ENCODE measurements at places on chromosomes 5 and 9.

DNA sequence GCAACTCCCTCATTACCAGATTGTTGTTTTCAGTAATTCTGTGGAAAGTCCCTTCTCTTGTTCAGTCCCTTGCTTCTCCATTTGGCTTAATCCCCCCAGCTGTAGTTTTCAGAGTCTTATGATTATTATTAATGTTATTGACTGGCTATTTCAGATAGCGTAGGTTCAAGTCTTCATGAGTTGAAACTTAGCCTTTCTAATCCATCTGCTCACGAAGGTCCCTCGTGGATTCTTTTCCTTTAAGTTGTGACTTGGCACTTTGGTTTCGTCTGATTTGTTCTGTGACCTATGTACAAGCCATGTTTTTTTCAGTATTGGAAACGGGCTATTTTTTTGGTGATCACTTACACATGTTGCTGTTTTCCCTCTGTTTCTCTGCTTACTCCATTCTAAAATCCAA is 260.3 kb downstream of the TMEM167A start:
- DNase-seq, result no peak

- DNase-seq, result no peak
Measured at GRCh38 chr5:69415584-69415958, 655 bp downstream of the MARVELD2 start.

- DNase-seq, result no peak
Measured at GRCh38 chr9:90059436-90059835, 454.6 kb downstream of the GADD45G start.

GRCh38 chr5:40549616-40550015 is 130.1 kb upstream of the PTGER4 start:
- no peak for DNase-seq

- no peak for DNase-seq
Measured at GRCh38 chr9:106886111-106887046, 23.4 kb downstream of the ZNF462 start.

- DNase-seq, result no peak
Measured at GRCh38 chr5:62385816-62386400, 17.8 kb downstream of the DIMT1 start.

- DNase-seq, result no peak
Measured at GRCh38 chr5:128673970-128674369, 135.9 kb upstream of the FBN2 start.

GRCh38 chr9:16329671-16330113 is 540.8 kb downstream of the BNC2 start:
- no peak for DNase-seq

DNA sequence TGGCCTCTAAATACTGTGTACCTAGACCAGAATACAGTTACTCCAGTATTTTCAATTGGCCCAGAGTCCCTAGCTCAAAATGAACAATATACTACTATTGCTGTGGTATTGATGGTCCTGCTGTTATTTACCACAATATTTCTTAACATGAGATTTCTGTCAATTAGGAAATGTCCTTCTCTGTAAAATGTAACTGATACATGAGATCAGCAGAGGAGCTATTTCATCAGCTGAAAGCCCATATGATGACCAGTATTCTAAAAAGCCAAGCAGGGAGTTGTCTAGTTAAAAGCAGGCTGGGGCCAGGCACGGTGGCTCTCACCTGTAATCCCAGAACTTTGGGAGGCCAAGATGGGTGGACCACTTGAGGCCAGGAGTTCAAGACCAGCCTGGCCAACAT is 187.7 kb upstream of the PTGER4 start:
- no peak for DNase-seq

- DNase-seq, result no peak
Measured at GRCh38 chr5:179373101-179373934, 28.1 kb upstream of the ADAMTS2 start.

GRCh38 chr5:67393211-67393610 is 196.6 kb upstream of the CD180 start:
- no peak for DNase-seq

GRCh38 chr5:113059232-113060040 is 82.8 kb downstream of the DCP2 start:
- no peak for DNase-seq

- DNase-seq, result no peak
Measured at GRCh38 chr9:75376680-75377254, 288.5 kb downstream of the OSTF1 start.

DNA sequence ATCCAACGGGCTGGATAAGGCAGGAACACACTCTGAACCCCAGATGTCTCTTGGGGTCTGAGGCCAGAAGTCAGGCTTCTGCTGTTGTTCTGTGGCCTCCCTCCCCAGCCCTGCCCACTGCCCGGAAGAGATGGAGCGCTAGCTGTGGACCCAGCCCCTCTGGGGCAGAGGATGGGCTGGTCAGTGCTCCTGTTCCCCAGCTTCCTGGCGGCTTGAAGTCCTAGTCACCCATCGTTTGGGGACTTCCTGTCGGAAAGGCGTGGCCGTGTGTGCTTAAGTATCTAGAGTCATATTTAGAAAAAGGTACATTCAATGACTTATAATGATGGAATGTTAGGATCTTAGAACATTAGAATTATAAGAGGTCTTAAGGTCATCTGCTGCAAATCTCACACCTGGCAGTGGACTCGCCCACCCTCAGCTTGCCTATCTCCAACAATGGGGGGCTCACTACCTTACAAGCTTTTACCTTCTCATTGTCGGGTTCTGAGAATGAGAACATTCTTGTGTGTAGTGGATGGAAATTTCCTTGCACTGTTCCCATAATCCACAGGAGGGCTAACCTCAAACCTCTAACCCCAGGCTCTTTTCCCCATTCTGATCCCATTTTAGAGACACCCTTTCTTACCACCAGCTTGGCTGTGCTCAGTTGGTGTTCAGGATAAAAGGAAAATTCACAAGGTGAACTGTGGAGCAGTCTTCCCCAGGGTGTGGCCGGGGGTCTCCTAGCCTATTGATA is 13.4 kb upstream of the AIF1L start:
- DNase-seq, result no peak

GRCh38 chr9:13628526-13628925 is 349.0 kb upstream of the MPDZ start:
- DNase-seq, result no peak

- DNase-seq, result no peak
Measured at GRCh38 chr9:4750023-4750673, 9.1 kb upstream of the AK3 start.

- no peak for DNase-seq
Measured at GRCh38 chr5:27708534-27708933, 670.1 kb upstream of the CDH9 start.

DNA sequence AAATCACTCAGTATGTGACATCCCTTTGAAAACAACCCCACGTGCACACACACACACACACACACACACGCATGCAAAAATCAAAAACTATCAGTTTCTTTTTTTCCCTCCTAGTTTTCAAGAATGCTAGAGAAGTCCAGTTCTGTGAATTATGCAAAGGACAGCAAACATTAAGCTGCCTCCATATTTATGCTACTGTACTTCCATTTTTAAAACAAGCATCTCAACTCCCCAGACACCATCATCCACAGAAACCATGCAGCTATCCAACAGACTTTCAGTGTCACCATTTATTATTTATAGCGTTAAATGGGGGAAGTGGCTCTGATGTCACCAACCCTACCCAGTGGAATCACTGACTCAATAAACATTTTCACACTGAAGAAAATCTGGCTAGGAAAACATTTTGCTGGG is 1.6 kb downstream of the FBXW11 start:
- no peak for DNase-seq

DNA sequence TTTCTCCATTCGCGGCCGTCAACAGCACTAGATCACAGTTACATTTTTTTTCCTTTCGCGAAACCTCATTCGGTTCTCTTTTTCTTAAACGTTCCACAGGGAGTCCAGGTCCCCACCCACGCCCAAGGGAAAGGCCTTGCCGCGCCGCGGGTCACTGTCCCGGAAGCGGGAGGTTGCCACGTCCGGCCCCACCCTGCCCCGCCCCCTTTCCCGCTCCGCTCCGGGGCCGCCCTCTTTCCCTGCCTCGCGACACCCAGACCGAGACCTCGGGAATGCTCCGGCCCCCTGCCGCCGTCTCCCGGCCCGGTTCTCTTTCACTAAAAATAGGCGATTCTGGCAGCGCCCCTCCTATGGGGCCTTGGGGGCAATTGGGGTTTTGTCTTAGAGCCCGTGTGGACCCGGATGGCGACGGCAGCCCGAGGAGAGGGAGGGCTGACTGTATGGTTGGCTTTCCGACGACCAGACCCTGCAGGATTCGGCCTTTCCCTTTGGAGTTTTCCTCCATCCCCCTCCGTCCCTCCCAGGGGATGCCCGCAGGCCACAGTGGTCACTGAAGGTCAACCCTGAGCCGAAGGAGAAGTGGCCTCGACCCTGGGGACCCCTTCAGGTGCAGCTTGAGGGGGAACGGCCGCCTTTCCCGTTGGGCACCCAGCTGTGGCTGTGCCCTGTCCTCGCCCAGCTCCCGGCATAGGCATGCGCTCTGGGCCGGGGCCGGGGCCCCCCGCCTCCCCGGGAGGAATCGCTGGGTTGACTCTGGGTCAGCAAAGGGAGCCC is 2.8 kb upstream of the RACK1 start:
- no peak for DNase-seq

DNA sequence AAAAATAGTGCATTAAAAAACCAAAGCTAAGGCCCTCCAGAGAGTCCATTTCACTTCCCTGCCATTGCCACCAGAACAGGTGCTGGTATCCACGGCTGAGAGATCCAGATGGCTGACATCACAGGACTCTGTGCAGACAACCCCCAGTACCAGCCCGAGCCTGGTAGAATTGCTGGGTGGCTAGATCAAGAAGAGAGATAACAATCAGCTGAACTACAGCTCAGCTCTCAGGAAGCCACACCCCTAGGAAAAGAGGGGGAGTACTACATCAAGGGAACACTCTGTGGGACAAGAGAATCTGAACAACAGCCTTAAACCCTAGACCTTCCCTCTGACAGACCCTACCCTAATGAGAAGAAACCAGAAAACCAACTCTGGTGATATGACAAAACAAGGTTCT is 73.8 kb upstream of the SLIT3 start:
- no peak for DNase-seq

GRCh38 chr5:96133341-96134079 is 171.9 kb upstream of the ELL2 start:
- DNase-seq, result no peak

DNA sequence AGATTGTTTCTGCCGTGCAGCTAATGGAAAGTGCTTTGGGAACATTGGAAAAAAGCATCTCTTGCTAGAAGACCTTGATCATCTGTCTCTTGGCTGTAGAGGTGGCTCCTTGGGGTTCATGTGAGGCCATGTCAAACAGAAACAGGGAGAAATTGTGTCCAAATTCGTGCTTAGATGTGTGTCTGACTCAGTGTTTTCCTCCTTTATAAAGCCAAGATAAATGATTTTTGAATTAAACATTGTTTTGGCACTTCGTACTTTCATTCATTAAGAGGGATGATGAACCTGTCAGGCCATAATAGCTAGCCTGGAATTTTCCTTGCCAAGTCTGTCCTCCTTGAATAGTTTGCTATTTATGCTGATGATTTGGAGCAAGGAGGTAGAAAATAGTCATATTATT is 143.8 kb downstream of the FBXL7 start:
- DNase-seq, result no peak

DNA sequence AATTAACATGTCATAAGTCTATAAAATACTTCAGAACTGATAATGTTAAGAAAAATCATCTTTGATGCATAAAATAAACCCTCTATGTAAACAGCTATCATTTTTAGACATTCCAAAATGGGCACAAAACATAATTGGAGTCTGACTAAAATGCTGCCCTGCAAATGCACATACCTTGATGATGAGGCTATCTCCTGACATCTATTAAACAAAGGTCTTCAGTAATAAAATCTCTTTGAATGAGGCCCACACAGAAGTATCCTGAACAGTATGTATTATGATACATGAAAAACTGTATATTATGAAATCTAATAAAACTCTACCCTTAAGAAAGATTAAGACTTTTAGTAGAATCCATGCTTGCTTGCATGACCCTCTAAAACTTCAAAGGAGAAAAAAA is 66.1 kb downstream of the FBXL17 start:
- DNase-seq, result no peak

GRCh38 chr5:173490681-173491080 is 125.8 kb downstream of the BOD1 start:
- DNase-seq, result no peak

DNA sequence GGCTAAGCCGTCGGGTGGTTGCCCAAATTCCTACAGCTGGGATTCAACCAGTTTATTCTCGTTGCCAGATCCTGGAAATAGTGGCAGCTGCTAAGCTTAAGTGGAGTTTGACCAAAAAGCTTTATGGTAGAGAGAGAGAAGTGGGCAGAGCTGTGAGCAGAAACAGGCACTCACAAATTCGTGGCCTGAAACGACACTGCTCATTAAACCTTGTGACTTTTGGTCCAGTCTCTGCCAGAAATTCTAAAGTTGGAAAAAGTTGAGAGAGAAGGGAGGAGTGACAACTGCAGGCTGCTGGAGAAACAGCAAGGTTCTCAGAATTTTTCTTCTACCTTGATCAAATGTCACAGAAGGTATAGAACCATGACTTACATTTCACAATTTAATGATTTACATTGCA is 131.5 kb downstream of the MTX3 start:
- no peak for DNase-seq

DNA sequence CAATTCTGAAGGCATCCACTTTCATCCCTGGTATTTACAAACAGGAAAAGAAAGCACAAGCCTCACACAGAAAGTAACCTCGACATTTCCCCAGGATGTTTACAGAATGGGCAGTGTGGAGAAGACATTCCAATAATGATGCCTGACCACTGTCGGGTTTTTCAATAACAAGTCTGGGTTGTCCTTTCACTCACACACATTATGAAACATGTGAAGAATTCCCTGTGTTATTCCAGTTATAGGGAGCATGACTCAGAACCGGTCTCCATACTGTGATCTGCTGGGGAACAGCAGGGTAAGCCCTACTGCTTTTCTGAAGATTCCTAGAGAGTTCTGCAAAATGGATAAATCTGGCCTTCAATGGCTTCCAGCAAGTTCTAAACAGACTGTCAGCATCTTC is 155.3 kb downstream of the ADAMTS12 start:
- DNase-seq, result no peak

DNA sequence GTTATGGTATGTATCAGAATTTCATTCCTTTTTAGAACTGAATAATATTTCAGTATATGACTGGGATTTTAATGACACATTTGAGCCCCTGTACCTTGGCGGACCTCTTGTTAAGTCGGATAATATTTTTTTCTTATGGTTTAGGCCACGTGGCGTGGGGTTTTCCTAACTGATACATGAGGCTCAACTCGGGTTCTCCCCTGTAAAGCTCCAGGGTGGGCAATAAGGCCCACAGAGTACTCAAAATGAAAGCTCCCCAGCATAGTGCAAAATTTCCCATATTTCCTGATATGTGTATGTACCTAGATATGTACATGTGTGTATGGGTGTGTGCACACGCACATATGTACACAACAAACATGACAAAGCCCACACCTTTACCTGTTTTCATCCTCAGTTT is 24.5 kb downstream of the TICAM2 start:
- DNase-seq, result no peak

DNA sequence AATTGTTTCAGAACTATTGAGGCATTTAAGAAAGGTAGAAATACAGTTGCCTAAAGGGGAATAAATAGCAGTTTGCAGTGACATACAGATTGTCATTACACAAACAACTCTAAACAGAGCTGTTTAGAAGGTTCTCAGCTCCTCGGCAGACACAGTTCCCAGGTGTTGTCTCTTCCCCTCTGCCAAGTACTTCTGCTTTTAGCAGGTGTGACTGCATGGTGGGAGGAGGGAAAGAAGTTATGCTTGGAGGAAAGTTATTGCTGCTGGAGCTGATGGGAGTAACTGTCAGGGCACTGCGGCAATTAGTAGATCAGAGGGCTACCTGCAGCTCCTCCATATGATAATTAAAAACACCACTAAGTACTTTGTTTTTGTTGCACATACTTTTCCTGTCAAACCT is 14.5 kb downstream of the EDIL3 start:
- DNase-seq, result no peak

Data from effector CD8-positive, alpha-beta T cell (primary cell).